Caco-2 (cell line): ENCODE measurements at places on chromosomes 7 and 10.
A peak's percentile ranks its signal among the peaks of the same experiment; 100 is the strongest.

DNA sequence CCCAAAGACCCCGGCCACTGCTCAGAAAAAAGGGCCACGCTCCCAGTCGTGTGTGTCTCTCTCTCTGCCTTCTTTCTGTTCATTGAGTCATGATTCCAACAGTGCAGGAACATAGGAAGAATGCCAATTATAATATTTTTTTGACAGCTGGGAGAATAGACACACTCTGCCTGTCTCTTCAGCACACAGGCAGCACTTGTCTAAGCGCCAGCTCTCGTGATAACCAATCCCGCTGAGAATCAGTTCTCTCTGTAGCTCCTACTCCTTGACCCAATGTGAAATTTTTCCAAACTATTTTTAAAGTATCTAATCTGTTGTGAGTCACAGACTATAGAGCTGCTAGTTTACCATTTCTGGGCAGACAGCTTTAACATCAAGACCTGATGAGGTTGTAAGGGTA lies 145.7 kb upstream of the RHEB start:
- no peak overlapping the region for H3K27ac ChIP-seq
- no peak for DNase-seq
- no peaks in the 10 kb centered on the region for H3K27me3 ChIP-seq
- H3K36me3 ChIP-seq, result no peaks in the 10 kb centered on the region
- no peaks in the 10 kb centered on the region for H3K4me1 ChIP-seq

- H3K36me3 ChIP-seq, result no peaks in the 10 kb centered on the region
- DNase-seq, result peak; percentile 82
- H3K4me3 ChIP-seq, result no peak overlapping the region
- peak overlapping the region; percentile 65 for H3K27ac ChIP-seq
- H3K27me3 ChIP-seq, result no peaks in the 10 kb centered on the region
Observed at GRCh38 chr10:72097448-72098300, 9.3 kb upstream of the SPOCK2 start.

DNA sequence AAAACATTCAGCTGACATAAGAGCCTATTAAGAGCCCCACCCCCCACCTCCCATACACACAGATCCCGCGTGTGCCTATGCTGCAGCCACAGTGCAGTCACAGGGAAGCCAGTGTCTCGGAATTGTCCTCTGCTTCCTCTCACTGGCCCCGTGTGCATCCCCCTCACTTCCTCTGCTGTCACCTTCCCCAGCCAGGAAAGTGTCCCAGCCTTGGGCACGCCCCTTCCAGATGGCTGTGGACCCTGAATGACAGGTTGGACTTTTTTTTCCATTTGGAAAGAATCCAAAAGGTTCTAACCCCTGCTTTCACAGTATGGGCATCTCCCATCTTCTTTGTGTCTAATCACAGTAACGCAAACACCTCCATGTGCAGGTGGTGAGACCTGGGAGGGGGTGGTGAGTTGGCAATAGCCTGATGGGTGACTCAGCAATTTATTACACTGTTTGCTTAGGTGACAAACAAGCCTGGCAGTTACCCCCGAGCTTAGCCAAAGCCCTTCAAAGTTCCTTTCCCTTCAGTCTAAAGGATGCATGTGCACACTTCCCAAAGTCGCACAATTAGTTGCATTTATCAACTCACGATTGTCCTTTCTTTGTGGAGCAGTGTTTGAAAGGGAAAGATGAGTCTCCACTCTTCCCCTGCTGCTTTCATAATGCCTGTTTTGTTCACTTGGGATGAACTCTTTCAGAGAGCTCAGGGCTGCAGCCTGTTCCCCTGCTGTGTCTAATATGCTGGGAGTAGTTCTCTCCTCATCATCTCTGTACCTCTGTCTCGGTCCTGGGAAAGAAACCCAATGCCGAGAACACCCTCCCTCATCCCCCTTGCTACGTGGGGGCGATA lies 67.5 kb upstream of the EFCAB10 start:
- peak overlapping the region; percentile 1 for H3K27ac ChIP-seq
- DNase-seq, result peak; percentile 49
- no peak overlapping the region for H3K4me3 ChIP-seq
- H3K27me3 ChIP-seq, result no peaks in the 10 kb centered on the region
- no peaks in the 10 kb centered on the region for H3K36me3 ChIP-seq
- peaks cover 11% of the 10 kb centered on the region for H3K4me1 ChIP-seq

GRCh38 chr7:18960725-18961124 lies 156.7 kb downstream of the TWIST1 start:
- H3K27me3 ChIP-seq, result no peaks in the 10 kb centered on the region; the same call in 1 of the 2 replicates
- no peaks in the 10 kb centered on the region for H3K4me1 ChIP-seq
- no peak overlapping the region for H3K27ac ChIP-seq

- no peak for DNase-seq
- H3K27me3 ChIP-seq, result no peaks in the 10 kb centered on the region
Observed at GRCh38 chr10:70958396-70958795, 70.0 kb upstream of the PCBD1 start.

DNA sequence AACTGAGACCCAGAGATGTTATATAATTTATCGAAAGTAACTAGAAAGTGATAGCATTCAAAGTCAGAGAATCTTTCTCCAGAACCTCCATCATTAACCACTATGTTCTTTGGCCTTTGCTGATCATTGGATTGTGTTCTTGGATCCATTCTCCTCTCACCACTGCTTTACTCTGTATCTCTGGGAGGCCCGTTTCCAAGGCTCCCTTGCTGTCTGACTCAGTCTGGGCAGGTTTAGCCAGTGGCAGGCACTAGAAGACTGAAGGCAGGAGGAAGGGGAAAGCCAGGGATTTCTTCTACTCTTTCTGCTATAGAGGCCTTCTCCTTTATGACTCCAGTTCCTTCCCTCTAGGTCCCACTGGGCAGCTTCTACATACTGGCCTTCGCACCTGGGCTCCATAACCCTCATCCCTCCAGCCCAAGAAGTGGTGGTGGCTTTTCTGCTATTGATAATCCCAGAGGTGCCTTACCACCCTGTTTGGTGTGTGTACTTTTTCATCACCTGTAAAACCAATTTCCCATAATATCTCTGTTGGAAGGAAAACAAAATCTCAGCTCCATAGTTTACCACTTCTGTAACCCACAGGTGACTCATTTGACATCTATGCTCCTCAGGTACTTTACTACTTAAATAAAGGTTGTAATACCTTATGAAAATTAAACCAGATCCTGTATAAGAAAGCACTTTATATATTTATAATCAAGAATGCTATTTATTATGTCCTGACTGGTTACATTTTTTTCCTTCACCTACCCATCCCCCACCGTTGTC lies 36.0 kb downstream of the BCAP29 start:
- H3K27me3 ChIP-seq, result no peaks in the 10 kb centered on the region
- DNase-seq, result no peak
- H3K36me3 ChIP-seq, result no peaks in the 10 kb centered on the region
- H3K4me3 ChIP-seq, result no peak overlapping the region
- no peaks in the 10 kb centered on the region for H3K4me1 ChIP-seq
- no peak overlapping the region for H3K27ac ChIP-seq

DNA sequence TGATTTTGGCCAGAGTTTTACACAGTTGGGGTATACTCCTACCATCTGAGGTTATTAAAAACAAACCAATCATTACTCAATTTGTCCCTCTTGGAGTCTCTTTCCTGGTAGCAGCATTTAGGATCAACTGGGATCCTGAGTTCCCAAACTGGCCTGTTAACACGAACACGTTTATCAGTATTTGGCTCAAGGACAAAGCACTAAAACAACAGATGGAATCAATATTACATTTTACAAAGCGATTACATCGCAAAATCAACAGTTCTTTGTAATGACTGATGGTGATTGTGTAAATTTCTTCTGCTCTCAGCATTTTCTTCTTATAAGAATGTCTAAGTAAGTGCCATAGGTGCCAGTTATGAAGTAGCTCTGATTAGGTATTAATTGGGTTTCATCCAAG lies 582.9 kb upstream of the ANKRD30A start:
- no peaks in the 10 kb centered on the region for H3K4me1 ChIP-seq
- H3K4me3 ChIP-seq, result no peak overlapping the region
- H3K27ac ChIP-seq, result no peak overlapping the region

GRCh38 chr10:96491303-96491702 lies 22.4 kb downstream of the TLL2 start:
- H3K27me3 ChIP-seq, result no peaks in the 10 kb centered on the region
- H3K4me3 ChIP-seq, result no peak overlapping the region
- DNase-seq, result no peak

DNA sequence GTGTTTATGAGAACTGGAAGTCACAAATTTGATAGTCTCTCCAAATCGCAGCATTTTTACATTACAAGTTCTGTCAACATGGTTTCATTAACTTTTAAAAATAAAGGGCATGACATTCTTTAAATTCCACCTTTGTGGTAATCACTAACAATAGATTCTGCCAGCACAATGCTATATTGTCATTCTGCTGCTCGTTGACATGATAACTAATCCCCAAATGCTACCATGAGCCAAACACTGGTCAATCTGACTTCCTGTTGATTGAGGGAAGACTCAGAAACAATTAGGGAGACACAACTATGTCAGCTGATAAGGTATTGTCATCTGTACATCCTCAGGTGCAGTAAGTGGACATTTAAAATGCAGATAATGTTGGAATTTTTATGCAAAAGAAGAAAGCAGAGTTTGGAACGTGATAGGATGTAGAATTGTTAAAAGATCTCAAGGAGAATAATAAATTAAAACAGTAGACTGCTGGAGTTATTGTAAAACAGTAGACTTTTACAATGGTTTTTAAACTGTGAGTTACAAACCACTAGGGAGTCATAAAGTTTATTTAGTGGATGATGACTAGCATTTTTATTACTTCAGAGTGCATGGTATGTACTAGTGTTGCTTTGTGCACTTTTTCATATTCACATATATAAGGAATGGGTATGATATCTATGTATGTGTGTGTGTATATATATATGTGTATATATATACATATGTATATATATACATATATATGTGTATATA lies 126.4 kb upstream of the DKK1 start:
- no peaks in the 10 kb centered on the region for H3K27me3 ChIP-seq
- H3K36me3 ChIP-seq, result no peaks in the 10 kb centered on the region
- no peaks in the 10 kb centered on the region for H3K4me1 ChIP-seq
- no peak for DNase-seq

DNA sequence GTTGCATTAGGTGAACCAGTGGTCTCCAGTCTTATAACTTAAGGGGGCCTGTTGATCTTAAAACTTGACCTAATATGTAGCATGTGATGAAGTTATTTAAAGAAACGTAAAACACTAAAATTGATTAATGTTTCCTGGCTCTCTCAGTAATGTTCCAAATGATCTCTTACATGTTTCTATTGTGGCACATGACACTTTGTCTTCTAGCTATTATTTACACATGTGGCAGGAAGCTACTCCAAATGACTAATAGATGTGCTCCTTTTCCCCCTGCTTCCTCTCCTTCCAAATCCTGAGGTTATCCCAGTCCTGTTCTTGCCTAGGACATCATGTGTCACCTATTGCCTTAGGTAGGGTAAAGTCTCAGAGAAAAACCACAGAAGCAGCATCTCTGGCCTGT lies 89.4 kb downstream of the FAS start:
- no peaks in the 10 kb centered on the region for H3K4me1 ChIP-seq
- no peaks in the 10 kb centered on the region for H3K36me3 ChIP-seq
- H3K27me3 ChIP-seq, result no peaks in the 10 kb centered on the region
- DNase-seq, result no peak
- H3K27ac ChIP-seq, result no peak overlapping the region
- no peak overlapping the region for H3K4me3 ChIP-seq

DNA sequence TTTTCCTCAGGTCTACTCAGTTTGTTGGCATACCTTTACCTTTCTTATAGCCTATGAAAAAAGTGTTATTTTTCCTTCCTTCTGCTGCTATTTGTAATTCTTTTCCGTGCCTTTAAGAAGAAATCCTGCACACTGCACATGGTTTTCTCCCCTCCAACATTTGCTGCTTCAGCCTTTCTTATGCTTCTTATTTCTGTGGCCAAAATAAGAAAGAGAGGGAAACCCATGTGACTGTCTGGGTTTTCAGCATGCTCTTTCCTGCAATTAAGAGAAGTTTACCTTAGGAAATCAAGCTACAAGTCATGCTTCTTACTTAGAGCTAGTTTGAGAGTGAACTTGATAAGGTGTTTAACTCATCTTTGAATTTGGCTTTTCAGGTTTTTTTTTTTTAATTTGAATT lies 11.0 kb downstream of the TBC1D12 start:
- DNase-seq, result no peak
- H3K4me1 ChIP-seq, result peaks cover 40% of the 10 kb centered on the region
- H3K36me3 ChIP-seq, result no peaks in the 10 kb centered on the region
- H3K4me3 ChIP-seq, result no peak overlapping the region
